HFFc6 (cell line): ENCODE measurements at places on chromosomes 2 and 18. TPM values are rescaled to one million over a fixed set of nuclear protein-coding genes. Genes with fewer than 3 reads are reported as not detected.

Gene TNFRSF11A
- total RNA-seq = not detected in 3 replicates

Gene RNU2-63P
- total RNA-seq = 16.1 to 18.8 TPM (median 18.8 TPM) in 3 replicates

Gene NXPH2
- not detected in 3 replicates for total RNA-seq

Gene KLHL41
- 0.09 to 0.18 TPM (median 0.17 TPM) in 3 replicates for total RNA-seq

Gene INPP5D
- total RNA-seq = 0.42 to 0.62 TPM in 2 of 3 replicates, not detected in the other

Gene DUSP28
- 4.5 and 4.7 TPM in 2 replicates for total RNA-seq

Gene TMEM200C
- not detected in 3 replicates for total RNA-seq

Gene NLRC4
- total RNA-seq = not detected in 3 replicates

- no peak for DNase-seq
Measured at GRCh38 chr2:70501215-70501614, 52.4 kb downstream of the TGFA start.

DNA sequence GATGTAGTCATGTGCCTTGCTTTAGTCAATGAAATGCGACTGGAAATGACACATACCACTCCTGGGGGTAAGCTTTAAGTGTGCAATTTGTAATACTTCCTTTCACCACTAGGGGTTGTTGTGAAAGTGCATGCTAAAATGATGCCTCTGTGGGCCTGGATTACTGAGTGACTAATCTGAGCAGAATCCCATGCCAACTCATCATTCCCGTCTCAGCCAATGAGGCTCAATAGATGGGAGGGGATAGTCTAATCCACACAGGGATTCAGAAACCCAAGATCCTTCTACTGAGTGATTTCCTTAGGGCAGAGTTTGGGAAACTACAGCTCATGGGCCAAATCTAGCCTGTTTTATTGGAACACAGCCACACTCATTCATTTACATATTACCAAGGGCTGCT lies 54.0 kb downstream of the HRH4 start:
- DNase-seq = peak; percentile 58

GRCh38 chr2:129253461-129253812 lies 726.0 kb upstream of the RAB6C start:
- DNase-seq = no peak

DNA sequence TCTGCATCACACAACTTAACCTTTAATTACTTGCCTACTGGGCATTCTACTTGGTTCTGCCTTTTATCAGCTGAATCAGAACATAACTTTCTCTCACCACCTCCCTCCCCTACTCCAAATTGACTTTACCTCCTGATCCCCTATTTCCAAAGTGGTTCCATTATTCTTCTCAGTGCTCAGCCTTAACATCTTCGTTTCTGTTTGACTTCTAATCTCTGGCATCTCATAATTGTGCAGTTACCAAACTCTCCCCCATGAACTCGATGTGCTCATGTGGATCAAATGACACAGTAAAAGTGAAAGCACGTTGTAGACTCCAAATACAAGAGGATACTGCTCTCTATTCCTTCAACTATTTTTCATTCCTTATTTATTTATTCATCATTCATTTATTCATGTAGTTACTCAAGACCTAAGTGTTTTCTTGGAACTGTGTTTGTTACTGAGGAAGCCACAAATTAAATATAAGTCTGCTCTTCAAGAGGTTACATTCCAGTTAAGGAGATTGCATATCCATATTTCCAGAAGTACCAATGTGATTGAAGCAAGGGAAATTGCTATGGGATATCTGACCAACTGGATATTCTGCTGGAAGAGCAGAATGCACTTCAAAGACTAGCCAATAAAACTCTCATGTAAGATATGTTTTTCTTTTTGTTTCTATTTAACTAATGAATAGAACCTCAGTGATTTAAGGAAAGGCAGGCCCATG lies 158.8 kb downstream of the TMEFF2 start:
- peak; percentile 50 for DNase-seq

DNA sequence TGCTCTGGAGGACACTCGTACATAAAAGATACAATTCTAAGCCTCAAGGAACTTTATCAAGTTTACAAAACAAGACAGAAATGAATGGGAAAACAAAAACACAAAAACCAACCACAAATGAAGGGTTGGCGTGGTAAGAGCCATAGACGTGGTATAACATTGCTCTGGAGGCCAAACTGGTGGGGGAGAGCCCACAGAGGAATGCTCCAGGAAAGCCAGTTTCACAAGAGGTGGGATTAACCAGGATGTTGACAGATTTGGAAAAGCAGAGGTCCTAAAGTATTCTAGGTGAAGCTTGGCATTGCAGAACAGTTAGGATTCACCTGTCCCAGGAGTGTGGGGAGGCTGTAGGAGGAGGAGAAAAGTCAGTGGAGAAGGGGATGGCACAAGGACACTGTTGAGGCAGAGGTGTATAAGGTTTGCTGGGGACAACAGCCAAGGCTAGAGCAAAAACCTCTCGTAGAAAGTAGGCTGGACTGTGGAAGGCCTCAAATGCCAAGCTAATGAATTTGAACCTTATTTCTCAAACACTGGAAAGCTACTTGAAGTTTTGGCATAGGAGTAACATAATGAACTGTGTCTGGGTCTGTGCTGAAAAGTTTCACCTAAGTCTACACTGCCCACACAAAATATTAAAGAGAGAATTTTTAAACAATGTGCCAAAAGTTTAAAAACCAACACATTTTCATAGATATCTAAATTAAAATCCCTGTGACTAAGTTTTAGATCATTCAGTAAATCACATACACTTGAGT lies 135.1 kb downstream of the THADA start:
- DNase-seq = no peak

DNA sequence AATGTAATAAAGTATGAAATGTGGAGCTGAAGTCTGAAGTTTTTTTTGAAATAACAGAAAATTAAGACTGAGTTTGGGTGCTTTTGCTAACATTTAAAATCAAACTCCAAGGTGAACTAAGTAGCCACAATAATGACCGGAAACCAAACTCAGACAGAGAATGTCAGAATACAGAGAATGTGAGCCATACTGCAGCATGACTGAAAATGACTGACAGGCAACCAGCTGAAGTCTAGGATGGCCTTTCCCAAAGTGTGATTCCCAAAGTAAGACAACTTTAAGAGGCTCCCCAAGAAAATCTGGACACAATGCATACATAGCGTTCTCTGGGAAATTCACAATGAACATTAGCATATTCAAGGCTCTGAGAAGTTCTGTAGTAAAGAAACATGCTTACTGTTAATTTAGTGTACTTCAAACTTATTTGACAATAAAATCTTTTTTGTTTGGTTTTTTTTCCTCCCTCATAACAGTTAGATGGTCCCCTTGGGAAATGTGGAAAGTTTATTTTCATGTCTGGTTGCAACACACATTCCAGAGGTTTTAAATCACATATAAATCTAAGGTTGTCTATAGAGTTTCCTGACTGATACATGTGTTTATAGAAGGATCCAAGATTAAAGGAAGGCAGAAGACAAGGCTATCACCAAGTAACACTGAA lies 28.6 kb downstream of the PLA2R1 start:
- no peak for DNase-seq

DNA sequence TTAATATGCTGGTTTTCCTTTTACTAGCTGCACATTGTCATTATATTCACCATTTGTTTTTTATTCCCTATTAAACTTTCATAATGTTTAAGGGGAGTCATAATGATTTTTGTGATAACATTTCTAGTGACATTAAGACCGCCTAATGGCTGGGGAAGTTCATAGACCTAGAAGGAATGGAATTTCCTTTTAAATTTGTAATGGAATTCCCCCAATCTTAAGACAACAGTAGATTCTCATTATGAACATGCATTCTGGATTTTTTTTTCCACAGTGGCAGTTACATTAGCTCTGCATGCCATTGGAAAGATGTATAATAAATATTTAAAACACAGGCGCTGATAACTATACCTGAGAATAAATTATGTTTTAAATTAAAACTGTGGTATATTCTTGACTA lies 8.4 kb downstream of the YPEL5 start:
- DNase-seq = no peak

DNA sequence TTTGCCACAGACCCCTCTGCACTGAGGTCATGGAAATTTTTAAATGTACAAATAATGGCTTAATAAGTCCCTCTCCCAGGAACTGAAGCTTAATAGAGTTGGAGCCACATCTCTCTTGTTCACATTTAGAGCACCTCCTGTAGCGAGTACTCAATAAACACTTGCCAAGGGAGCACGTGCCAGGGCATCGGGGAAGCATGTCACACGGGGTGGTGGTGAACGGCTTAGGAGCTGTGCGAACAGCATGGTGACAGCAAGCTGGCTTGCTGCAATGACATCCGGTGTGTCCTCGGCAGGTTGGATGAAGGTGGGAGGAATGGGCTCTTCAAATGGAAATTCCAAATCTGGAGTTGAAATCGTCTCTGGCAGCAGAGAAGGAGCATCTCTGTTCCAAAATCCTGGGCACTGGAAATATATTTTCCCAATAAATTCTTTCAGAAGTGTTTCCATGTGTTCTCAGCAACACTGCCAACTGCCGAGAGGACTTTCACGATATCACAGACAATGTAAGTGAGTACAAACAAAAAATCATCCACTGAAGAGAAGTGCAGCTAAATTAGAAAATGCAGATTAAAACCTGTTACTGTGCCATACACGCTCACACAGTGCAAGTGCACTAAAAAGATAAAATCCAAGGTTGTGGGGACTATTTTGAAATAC lies 74.1 kb downstream of the GALR1 start:
- DNase-seq = no peak

- no peak for DNase-seq
Measured at GRCh38 chr2:222745836-222746559, 74.5 kb downstream of the MOGAT1 start.

- no peak for DNase-seq
Measured at GRCh38 chr18:3055816-3056215, 42.9 kb upstream of the LPIN2 start.

DNA sequence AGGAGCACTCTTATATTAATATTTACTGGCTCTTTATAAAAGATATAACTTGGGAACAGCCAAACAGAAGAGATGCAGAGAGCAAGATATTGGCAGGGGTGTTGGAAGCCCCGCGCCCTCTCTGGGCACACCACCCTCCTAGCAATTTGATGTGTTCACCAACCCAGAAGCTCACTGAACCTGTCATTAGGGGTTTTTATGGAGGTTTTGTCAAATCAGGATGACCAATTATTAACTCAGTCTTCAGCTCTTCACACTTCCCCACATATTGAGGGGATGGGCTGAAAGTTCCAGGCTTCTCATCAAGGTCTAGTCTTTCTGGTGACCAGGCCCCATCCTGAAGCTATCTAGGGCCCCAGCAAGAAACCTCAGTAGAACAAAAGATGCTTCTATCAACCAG lies 10.9 kb upstream of the INO80D start:
- DNase-seq = no peak

- DNase-seq = no peak
Measured at GRCh38 chr18:38545071-38545470, 979.5 kb upstream of the CELF4 start.

GRCh38 chr2:64630752-64631151 lies 23.0 kb downstream of the SERTAD2 start:
- DNase-seq = no peak

- DNase-seq = no peak
Measured at GRCh38 chr2:10327896-10328669, 25.4 kb downstream of the HPCAL1 start.

DNA sequence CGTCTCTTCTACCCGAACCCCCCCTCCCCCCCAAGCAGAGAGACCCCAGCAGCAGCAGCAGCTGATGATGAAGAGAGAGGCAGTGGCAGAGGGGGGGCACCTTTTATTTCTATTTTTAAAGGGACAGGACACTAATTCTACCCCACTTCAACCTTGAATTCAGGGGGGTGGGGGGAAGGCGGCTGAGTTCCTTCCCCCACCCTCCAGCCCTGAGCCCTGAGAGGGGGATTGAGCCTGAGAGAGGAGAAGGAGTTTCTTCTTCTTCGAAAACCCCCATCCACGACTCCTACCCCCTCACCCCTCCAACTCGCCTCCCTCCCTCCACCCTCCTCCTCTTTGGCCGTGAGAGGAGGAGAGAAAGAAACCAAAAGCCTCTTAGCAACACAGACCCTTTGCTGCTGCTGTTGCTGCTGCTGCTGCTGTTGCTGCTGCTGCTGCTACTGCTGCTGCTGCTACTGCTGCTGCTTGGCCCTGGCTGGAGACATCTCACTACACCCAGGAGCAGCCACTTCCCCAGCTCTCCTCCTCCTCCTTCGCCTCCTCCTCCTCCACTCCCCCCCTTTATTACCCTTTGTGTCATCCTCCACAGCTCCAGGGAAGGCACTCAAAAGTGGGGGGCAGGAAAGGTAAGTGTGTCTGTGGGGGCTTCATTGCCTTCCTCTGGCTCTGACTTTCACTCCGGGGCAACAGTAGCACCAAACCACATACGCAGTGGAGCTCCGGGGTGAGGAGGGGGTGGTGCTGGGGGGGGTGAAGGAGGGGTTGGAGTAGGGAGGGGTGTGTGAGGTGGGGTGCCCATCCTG lies at the start of gene MBD5:
TSS of gene MBD5 (plus strand) at position 33 of the 803 bp plus-strand sequence.
- DNase-seq = peak; percentile 54

DNA sequence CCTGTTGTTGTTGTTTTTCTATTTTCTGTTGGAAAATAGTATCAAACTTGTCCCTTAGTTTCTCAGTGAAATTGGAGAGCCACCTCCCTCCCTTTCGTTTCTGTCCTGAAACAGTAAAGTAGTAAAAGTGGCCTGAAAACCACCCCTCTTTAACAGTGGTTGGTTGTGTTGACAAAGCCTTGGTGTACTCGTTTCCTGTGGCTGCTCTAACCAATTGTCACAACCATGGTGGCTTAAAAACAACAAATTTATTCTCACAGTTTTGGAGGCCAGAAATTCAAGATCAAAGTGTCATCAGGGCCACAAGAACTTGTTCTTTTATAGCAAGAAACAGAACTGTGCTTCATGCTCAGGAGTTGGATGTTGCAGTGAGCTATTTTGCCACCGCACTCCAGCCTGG lies 4.0 kb upstream of the DYSF start:
- no peak for DNase-seq
